ENCODE measurements at places on chromosomes 13 and 19.

DNA sequence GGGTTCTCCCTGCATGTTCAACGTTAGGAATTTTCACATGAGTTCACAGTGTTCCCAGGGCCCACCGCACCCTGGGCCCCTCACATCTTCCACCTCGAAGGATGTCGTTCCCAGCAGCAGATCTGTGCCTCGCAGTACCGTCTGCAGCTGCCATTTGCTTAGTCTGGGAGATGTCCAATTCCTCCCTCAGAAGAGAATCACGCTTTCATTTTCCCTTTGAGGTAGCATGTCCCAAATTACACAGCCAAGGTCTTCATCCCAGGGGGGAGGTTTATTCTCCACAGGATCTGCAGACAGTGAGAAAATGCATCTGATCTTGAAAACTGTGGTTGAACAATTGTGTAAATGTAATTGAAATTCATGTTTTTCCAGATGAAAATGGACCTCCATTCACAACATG lies 150.2 kb downstream of the DCT start:
- no peak for DNase-seq

DNA sequence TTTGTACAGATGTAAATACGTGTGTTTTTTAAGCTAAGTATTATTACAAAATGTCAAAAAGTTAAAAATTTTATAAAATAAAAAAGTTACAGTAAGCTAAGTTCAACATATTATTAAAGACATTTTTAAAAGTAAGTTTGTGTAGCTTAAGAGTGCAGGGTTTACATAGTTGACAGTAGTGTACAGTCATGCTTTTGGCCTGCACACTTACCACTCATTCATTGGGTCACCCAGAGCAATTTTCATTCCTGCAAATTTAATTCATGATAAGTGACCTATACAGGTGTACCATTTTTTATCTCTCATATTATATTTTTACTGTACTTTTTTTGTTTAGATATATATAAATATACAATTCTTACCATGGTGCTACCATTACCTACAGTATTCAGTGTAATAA lies 769.9 kb upstream of the SLITRK6 start:
- DNase-seq, result no peak

- DNase-seq, result no peak
These were observed 505.0 kb upstream of the KLHL1 start for GRCh38 chr13:70613295-70613694.

DNA sequence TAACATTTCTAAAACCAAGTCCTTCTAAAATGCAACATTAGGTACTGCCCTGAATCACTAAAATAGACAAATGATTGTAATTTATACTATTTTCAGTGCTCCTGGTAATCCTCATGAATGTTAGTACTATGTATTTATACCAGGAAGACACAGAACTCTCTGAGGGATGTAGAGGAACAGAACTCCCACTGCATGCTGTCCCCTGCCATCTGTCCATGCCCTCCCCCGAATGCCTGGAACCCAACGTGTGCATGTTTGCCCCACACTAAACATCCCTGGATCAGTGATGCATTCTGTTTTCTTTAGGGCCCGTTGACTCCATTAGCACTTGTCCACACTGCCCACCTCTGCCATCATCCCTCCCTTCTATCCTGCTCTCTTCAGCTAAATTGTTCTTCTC lies 26.5 kb downstream of the ENOX1 start:
- no peak for DNase-seq

DNA sequence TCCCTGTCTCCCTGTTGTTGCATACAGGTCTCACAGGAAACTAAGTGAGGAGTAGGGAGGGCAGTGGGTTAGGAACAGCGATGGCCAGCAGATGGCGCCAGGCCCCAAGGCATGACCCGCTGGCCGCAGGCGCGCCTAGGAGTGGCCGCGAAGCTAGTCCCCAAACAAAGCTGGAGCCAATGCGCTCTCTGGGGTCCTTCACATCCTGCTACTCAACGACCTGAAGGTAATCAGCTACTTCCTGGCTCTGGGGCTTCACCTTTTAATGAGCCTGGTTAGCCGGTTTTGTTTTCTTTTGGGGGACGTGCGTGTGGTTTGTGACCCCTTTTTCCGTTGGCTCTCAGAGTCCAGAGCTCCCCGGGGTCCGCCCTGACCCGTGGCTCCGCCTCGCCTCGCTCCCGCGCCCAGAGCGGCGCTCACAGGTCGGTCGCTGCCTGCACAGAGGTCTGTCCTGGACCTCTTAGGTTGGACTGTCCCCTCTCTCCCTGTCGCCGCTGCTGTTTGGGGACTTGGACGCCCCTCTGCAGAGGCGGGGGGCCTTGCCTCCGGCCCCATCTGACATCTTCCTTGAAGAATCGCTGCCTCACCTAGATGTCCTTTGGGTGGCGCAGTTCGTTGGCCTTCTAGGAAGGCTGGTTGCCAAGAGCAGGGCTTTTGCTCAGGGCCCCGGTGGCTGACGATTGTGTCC lies 62.2 kb upstream of the GTF3A start:
- DNase-seq, result peak; percentile 77

DNA sequence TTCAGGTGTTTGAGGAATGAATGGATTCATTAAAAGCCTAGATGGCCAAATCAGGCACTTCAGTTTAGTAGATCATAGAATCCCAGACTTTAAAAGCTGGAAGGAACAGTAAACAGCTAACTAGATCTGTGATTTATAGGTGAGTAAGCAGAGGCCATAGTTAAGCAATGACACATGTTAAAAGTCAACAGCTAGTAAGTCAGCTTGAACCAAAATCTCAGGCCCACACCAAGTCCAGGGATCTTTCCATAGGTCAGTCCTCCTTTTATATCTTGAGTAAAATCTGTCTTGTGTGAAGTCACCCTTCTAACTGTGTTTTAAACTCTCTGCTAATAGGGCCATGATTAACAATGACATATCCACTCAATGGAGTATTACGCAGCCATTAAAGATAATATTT lies 275.5 kb upstream of the SOX21 start:
- DNase-seq, result no peak

DNA sequence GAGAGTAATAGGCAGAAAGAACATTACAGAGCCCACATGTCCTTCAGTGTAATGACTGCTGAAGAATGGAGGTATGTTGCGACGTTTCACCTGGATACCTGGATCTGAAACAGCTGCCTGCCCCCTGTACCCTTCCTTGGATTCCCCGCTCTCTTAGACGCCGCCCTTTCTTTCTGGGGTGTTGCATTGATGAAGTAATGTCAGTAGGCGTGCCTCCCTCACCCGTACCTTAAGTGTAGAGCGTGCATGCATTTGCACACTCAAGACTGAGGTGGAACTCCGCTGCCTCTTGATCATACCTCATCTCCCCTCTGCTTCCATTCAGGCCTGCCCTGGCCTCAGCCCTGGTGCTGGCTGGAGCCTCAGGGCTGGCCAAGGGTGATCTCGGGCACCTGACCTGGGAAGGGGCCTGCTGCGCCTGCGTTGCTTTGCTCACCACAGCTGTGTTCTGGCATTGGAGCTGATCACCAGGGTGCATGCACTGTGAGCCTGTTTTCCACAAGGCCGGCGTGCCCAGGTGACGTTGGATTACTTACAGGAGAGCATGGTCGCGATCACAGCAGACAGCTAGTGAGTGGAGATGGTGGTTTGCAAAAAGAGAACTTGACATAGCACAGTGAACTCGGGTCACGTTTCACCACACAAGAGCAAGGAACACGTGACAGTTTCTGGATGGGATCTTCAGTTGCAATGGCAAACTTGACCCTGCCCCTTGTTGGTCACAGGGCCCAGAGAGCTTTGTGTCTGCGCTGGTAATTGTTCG lies 99.0 kb downstream of the ARHGEF7 start:
- DNase-seq, result no peak

DNA sequence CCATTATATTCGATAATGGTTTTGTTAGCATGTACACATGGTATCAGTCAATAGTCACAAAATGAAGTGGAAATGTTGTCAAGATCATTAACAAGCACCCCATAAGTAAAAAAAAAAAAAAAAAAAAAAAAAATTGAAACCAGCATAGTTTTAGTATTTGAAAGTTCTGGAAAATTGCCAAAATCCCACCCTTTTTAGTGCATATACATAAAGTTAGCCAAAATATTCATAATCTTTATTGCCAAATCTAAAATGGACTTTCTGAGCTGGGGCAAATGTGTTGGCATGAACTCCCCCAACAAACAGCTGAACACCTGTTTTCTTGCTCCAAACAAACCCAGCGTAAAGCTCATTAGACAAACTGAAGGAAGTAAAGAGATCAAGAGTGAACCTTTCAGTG lies 73.9 kb downstream of the MZT1 start:
- no peak for DNase-seq

- DNase-seq, result no peak
These were observed 44.6 kb downstream of the PTPRS start for GRCh38 chr19:5296021-5296420.

- DNase-seq, result no peak
These were observed 36.4 kb downstream of the EPS15L1 start for GRCh38 chr19:16435238-16435917.

- DNase-seq, result no peak
These were observed 38.6 kb downstream of the TNFRSF19 start for GRCh38 chr13:23608701-23609413.

DNA sequence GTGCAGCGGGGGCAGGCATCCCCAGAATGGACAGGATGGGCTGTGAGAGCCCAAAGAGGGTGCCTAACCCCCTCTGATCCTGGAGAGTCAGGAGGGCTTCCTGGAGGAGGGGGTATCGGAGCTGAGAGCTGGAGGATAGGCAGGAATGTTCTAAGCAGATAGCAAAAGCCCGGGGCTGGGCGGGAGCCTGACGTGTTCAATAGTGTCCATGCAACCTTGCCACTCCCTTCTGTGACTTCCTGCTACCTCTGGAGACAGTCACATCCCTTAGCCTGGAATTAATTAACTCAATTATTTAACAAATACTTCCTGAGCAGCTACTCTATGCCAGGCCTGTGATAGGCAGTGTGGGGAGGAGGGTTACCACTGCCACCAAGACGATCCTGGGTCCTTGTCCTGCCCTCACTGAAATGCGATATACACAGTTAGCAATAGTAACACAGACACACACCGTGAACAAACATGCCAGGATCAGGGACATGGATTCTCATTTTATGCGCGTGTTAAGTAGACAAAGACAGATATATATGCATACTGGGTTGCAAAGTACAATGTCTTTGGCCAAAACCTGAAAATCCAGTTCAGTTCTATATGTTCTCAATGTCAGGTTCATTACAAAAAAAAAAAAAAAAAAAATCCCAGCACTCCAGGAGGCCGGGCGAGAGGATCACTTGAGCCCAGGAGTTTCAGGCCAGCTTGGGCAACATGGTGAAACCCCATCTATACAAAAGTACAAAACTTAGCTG lies 10.7 kb downstream of the AP2S1 start:
- no peak for DNase-seq

DNA sequence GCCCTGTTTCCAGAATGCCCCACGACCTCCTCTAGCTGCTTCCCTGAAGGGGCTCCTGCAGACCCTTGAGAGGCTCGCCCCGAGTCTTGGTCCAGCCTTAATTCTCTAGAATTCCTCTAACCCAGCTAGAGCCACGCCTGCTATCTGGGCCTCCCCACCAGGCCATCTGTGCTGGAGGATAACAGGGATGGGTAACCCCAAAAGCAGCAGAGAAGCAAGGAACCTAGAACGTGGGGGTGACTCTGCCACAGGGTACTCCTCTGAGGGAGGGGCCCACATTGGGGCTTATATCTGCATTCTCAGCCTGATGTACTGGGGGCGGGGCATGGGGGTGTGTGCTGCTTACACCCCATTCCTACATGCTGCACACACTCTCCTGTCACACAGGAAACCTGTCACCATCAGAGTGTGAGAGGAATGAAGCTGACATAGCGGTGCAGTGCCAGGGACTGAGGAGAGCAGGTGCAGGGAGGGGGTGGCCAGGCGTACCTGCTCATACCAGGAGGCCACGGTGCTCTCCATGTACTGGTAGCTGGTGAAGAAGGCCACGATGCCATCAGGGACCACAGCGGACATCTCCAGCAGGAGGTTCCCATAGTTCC lies 13.8 kb downstream of the KLC3 start:
- no peak for DNase-seq

GRCh38 chr13:24691381-24691780 lies 11.2 kb downstream of the ATP12A start:
- DNase-seq, result no peak

DNA sequence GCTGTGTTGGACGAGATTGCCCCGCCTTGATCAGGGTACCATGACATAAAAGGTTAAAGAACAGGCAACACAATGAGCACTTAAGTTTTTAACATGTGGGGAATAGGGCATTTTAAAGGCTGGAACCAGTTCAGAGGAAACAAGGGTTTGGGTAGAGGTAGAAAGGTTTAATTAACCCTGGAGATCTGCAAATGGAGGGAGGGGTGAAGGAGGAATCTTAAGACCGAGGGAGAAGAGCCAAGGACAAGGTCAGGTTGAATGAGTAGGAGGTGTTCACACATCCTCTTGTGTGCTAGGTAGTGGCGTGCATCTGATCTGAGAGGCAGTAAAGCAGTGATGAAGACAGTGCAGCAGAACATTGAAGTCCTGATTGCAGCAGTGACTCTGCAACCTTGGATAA lies 28.5 kb downstream of the SKA3 start:
- DNase-seq, result no peak

DNA sequence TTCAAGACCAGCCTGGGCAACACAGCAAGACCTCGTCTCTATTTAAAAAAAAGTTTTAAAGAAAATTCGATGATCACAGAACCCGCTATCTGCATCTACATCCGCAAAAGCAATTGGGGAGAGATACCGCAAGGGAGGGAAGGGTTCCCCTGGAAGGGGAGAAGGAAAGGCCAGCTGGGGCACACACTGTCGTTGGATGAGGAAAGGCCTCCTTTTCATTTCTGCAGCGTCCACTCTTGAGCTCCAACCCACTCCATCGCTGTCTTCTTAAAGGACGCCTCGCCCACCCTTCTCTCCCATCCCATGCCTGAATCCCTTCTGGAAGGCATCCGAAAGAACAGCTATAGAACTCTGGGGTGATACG lies 3.2 kb upstream of the PRKCG start:
- no peak for DNase-seq

Measured in CD4-positive, alpha-beta T cell treated with Interferon gamma for 1 hour (primary cell).